Right ventricle myocardium superior (tissue), 1 donor: ENCODE measurements at places on chromosomes 6 and 20. TPM values are rescaled to one million over a fixed set of nuclear protein-coding genes. Genes with fewer than 3 reads are reported as not detected.

GRCh38 chr20:36097337-36098151 is 57.0 kb upstream of the EPB41L1 start:
- DNase-seq, result no peak

ATP5F1E gene
- total RNA-seq, result 143 TPM

- no peak for DNase-seq
Measured at GRCh38 chr6:53658992-53659391, 6.6 kb downstream of the KLHL31 start.

SNPH gene
- 8.9 TPM for total RNA-seq

CLVS2 gene
- 0.11 TPM for total RNA-seq

DNA sequence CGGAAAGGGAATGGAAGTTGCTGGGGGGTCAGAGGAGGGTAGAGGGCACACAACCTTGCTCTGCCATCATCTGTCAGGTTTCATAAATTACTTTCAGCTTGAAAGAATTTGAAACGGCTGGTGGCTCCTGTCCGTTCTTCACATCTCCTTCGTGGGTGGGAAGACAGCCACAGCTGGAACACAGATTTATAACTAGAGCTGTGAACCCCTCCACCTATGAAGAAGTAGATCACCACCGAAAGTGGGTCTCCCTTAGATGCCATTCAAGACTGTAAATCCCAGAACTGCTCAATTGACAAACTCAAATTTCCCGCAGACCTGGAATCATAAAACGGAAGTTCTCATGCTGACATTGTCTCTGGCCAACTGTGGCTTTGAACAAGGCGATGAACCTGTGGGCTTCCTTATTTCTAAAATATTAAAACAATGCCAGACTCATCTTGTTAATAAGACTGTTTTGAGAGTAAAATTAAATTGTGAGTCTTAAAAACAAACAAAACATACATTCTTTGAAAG is 65.3 kb downstream of the BTBD3 start:
- no peak for DNase-seq

RBM24 gene
- total RNA-seq, result 187 TPM

DNA sequence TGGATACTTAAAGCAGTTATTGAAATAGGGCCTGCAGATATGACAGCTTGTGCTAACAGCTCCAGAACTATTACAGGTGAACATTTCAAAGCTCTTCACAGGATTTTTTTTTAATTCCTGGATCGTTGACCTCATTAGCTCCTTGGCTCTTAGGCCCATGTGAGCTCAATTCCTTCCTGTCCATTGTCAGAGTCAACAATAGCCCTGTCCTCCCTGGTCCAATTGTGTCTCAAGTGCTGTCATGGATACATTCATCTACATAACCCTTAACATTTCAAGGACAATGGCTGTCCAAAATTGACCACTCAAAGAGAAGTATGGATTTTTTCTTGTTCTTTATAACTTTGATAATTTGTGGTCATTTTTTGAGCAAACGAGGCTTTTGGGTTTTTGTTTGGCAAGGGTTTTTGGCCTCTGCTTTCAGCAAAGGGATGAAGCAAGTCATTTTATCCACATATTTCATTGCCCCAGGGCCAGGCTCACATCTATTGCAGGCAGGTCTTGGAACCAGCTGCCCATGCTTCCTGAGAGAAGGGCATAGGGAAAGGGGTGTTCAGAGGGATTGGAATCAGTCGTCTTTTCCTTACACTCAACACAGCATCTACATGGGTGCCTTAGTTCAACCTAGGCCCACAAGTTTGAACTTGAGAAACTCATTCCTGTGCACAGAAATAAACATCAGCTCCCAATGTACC is 282.1 kb downstream of the TPBG start:
- no peak for DNase-seq

- DNase-seq, result peak; percentile 66
Measured at GRCh38 chr20:19993958-19994669, 23.0 kb upstream of the NAA20 start.

DNA sequence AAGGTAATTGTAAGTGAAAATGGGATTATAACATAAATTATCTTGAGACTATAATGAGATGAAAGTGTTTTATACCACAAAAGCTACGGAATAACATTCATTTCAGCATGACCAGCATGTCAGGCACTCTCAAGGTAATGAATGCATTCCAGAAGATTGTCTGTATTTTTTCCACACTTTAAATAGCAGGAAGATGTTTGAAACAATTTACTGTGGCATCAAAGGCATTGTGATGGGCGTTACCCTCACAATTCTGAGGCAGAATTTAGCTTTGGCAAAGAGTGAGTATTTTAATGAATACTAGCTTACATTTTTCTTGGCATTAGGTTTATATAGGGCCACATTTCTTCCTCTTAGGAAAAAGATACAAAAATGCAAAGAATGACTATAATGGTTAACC is 627.2 kb downstream of the BCKDHB start:
- DNase-seq, result no peak
